T-cell (primary cell): ENCODE measurements at places on chromosomes 1 and 21. TPM values are rescaled to one million over a fixed set of nuclear protein-coding genes. Genes with fewer than 3 reads are reported as not detected.

Gene LZIC
- total RNA-seq = 22.0 TPM

Gene CLIC6
- 0.10 TPM for total RNA-seq

Gene ACTA1
- not detected for total RNA-seq

Gene PLA2G5
- not detected for total RNA-seq

DNA sequence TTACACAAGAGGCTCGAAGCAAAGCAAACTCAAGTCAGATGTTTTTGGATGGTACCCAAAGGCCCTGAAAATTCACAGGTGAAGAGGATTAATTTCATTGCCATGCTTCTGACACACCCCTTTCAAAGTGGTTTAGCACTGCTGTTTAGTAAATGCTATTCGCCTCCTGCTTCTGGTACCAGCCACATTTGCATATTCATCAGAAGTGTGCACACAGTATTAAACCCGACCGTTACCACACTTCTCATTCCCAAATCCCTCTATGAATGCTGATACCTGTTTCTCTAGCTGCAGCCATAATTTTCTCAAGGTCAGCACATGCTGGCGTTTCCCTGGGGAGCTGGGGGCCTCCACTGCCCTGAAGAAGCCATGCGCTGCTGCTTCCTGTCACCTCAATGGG, 179.8 kb upstream of the DAB1 start:
- no peaks in the 10 kb centered on the region for H3K4me1 ChIP-seq
- DNase-seq = no peak
- H3K27me3 ChIP-seq = no peaks in the 10 kb centered on the region
- H3K27ac ChIP-seq = no peak overlapping the region
- H3K36me3 ChIP-seq = no peaks in the 10 kb centered on the region
